ENCODE measurements at places on chromosomes 11 and 22.

DNA sequence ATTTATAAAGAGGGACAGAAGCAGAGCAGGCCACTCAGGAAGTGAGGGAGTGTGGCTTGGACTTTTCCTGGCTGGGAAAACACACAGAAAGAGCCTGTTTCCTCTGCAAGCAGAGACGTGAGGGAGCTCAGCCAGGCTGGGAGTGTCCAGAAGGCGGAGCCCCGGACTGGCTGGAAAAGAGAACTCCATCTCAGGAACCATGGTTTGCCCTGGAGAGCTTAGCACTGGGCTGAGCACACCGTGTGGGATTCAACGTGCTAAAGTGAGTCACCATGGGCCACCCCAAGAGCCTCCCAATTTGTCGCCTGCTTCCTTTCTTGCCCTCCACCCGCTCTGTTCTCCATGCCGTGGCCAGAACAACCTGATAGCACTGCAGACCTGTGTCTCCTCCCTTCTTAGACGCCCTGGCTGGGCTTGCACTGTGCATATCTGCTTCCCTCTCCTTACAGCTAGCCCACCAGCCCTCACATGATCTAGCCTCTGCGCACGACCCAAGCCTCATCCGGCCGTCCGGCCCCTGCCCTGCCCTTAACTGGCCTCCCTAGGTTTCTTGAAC is 51.8 kb downstream of the GALNT18 start:
- DNase-seq, result peak; percentile 29

DNA sequence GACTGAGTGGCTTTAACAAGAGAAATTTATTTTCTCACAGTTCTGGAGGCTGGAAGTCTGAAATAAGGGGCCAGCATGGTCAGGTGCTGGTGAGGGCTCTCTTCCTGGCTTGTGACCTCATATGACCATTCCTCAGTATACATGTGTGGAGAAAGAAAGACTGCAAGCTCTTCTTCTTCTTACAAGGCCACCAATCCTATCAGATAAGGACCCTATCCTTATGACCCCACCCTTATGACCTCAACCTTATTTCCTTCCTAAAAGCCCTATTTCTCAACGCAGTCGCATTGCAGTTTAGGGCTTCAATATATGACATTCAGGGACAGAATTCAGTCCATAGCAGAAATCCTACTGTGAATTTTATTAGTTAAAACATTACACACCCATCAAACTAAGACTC is 124.4 kb upstream of the RAG2 start:
- DNase-seq, result no peak

DNA sequence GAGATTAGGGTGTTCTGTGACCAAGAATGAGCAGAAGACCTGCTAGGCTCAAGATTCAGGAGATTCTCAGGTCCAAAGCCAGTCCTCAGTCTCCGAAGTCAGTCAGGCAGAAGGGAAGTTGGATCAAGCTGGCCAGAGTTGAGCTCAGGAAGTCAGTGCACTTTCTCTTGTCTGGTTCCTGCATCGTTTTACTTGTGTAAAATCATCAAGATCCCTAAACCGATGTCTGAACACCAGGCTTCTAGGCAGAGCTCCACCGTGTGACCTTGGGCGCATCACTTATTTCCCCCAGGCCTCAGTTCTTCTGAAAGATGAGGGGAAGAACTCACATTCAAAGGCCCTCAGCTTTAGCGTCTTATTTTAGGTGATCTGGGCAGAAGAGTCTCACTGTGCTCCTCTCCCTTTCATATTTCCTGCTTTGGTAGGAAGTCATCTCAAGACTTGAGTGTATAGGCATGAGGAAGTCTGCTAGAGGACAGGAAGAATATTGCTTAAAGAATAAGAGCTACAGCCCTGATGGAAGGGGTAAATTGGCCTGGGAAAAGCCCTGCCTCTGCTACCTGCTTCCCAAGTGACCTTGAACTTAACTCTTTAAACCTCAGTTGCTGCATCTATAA is 20.2 kb downstream of the NF2 start:
- DNase-seq, result no peak

GRCh38 chr22:42198226-42198625 is 67.6 kb upstream of the CYP2D6 start:
- DNase-seq, result no peak

DNA sequence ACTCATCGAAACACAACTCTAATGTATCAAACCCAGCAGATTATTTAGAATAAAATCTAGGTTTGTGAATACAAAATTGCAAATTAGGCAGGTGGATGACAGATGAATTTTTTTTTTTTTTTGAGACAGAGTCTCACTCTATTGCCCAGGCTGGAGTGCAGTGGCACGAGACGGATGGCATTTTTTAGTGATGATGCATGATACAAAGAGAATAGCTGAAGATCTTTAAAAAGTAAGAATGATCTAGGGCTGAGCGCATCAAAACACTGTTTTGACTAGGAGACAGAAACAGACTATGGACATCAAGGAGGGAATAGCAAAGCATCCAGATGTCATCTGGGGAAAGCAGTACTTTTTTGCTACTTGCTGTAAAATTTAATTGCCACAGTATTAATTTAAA is 63.8 kb downstream of the IMMP1L start:
- no peak for DNase-seq

- DNase-seq, result no peak
Measured at GRCh38 chr11:68327586-68328370, 15.4 kb downstream of the LRP5 start.

- DNase-seq, result no peak
Measured at GRCh38 chr11:110061296-110061695, 31.9 kb upstream of the ZC3H12C start.

GRCh38 chr11:128552783-128553661 is 34.3 kb downstream of the ETS1 start:
- DNase-seq, result no peak

DNA sequence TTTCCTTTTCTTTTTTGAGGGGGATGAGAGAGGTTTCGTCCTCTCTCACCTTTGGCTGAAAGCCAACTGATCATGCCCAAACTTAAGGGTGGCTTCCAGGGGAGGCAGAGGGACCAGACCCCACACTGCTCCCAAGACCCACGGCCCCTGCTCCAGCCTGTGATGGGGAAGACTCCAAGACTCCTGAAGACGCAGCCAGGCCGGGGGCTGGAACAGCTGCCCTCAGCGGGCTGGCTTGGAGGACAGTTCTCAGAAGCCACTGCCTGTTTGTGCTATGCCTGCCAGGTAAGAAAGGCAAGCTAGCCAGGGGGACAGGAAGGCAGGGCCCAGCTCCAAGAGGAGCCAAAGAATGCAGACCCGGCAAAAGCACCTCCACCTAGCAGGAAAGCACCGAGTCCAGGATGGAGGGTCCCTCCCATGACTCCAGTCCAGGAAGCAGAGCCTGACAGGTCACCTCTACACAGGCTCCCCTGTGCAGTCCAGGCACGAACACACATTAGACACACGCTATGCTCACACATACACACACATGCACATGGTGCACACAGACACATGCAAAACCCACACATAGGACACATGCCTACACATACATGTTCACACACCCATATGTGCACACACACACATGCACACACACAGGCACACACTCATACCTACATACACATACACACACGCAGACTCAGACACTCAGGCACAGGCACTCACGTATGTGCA is 31.3 kb downstream of the GNB1L start:
- DNase-seq, result peak; percentile 2

DNA sequence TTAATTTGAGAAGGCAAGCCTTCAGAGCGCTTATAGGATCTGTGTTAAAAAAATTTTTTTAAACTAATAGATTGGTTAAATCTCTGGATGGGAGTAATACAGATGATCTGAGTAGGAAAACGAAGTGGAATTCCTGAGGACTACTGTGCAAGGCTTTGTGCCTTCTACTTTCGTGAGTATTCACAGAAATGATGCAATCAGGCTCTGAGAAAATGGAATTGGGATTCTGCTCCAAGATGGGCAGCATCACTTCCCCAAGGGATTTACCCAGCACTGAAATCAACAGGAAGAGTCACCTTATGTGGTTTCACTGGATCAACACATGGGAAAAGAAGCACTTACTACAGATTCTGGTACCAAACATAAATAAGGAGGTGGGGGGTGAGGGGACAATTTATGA is 12.5 kb downstream of the KMT5B start:
- DNase-seq, result no peak

DNA sequence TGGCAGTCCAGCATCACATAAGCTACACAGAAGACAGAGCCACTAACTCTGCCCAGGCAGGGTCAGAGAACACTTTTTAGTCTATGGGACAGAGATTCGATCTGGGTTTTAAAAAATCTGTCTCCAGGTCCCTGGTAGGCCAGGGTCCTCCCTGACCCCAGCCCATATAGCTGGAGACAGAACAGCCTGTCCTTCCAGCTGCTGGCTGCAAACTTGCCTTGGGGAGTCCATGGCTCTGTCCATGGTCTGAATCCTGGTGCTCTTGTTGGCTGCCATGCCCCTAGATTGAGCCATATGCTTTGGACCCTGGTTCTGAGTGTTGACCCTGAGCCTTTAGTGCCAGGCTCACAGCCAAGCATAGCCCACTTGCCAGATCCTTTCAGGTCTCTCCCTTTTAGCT is 13.3 kb upstream of the LIPT2 start:
- no peak for DNase-seq

- DNase-seq, result no peak
Measured at GRCh38 chr11:14075118-14076078, 112.9 kb downstream of the SPON1 start.

DNA sequence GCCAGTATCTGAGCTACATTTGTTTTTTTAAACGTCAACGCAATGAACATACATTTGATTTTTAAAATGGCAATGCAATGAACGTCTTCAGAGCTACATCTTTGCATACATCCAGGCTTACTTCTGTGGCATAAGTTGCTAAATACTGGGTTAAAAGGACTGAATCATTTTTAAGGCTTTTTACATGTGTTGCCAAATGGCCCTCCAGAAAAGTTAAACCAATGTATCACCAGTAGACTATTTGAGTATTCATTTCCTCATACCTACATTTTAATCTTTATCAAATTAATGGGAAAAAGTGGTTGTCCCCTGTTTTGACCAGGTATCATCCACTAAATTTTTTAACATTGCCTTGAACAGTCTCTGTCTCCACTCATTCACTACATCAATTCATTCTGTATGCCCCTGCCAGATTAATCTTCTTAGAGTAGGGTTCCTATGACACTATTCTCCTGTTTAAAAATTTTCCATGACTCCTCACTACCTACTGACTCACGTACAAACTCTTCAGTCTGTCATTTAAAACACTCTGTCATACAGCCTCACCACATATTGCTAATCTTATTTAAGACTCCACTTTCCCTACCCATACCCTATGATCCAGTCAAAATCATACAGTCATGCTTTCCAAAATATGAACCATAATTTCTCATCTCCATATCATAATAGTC is 12.4 kb upstream of the PRRG4 start:
- DNase-seq, result no peak

DNA sequence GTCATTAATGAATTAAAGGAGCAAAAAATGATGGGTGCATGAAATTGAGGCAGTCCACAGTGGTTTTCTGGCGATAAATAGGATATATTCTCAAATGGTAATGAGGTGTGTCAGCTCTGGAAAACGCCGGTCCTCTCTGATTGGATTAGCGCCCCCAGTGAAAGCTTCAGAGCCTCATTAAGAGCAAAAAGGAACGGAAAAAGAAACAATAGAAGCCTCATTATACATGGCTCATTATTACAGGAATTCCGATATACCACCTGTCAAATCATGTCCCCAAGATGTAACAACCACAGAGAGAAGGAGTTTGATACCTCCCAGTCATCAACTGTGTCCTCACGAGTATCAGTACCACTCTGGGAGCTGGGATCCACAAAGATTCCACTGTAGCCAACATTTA is 175.7 kb upstream of the PITPNB start:
- DNase-seq, result no peak

- no peak for DNase-seq
Measured at GRCh38 chr11:3006505-3007260, 14.6 kb upstream of the NAP1L4 start.

DNA sequence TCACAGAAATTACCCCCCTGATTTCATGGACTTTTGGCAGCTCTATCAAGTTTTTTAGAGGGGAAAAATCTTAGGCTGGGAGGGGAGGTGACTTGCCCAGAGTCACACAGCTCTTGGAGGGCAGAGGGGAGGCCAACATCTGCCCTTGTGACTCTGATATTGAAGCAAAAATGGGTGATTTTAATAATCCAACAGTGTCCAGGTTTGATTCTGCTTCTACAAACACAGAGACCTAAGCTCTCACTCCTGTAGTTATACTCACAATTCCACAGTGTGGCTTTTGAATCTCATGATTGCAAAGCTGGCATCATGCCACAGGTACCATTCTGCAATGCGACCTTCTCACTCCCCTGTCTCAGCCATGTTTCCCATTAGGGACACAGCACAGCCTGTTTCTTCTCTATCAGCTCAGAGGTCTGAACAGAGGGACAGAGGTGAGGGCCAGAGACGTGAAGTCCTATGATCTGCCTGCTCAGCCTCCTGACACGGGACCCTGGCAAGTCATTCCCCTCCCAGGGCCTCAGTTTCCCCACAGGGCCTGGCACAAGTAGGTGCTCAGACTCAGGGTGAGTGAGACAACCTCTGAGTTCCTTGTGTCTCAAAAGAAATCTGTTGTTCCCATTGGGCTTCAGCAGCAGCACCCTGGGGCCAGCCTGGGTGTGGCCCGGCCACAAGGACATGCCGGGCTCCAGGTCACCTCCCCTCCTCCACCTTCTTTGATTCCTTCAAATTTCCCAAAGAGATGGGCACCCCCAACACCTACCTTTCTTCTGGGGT is 766 bp downstream of the APOL2 start:
- no peak for DNase-seq

- DNase-seq, result no peak
Measured at GRCh38 chr11:92929653-92930052, 39.8 kb upstream of the MTNR1B start.

DNA sequence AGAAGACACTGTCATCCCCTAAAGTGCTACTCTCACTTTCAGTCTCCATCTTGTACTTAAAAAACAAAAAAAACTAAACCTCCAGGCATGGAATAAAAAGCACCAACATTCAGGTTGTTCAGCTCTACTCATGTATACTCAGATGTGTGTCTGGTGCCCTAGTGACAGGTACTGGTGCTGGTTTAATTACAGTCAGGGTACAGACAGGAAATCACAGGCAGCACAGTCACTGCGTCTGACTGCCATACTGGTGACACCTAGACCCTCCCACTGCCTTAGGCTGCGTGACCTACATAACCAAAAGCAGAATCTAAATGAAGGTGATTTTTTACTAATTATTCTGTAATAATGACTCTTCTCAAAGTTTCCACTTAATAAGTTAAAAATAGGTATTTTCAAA is at the start of gene ARHGAP32:
Gene ARHGAP32, minus strand, starts transcription at position 176 of the 400 bp plus-strand sequence. Its CDS starts 127 bp downstream, at position 49.
- DNase-seq, result no peak

DNA sequence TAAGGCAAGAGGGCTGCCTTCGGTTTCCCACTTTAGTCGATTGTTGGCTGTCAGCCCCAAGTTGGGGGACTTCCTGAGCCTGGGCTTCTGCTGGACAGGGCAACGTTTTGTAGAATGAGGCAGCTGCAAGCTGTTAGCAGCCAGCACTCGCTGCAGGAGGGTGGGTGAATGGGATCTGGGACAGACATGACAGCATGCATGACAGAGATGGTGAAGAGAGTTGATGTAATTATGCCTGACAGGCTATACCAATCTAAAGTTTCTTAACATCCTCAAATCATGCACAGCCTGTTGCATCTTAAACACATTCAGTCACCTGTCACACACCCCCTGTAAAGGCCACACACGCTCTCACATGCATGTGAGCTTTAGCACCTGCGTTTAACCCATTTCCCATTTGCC is 49.2 kb downstream of the CWC15 start:
- DNase-seq, result no peak

Measured in endothelial cell (in vitro differentiated cells).